RPMI7951 (cell line): ENCODE measurements at places on chromosomes 7 and 10.
A peak's percentile ranks its signal among the peaks of the same experiment; 100 is the strongest.

DNA sequence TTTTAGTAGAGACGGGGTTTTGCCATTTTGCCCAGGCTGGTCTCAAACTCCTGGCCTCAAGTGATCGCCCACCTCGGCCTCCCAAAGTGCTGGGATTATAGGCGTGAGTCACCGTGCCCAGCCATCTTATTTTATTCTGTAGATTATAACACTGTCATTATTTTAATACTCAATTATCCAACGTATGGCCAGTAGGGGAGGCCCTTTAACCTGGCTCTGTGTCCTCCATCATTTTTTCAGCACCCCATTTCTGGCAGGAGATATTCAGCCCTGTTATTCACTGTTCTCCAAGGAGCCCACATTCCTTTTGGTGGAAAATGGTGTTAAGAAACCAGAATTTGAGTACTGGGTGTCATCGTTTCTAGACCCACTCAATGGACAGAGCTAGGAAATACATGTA, 31.5 kb downstream of the PDSS1 start:
- no peak for DNase-seq

- DNase-seq = peak; percentile 24
Measured at GRCh38 chr7:131034166-131034881, 293.4 kb upstream of the MKLN1 start.

GRCh38 chr10:115944538-115944937, 328.5 kb downstream of the GFRA1 start:
- DNase-seq = no peak

DNA sequence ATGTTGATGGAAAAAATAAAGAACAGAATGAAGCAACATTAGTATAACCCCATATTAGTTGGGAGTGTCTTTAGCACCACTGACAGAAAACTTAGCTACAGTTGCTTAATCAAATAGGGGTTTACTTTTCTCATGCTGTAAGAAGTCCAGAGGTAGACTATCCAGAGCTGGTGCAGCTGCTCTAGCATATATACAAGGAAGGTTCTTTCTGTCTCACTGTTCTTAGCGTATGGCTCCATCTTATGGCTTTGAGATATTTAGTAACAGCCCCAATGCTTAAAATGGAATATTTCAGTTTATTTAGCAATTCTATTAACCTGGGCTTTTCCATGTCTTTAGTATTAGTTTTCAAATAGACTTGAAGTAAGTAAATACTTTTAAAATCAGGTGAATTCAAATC, 15.2 kb upstream of the WNT2 start:
- peak; percentile 21 for DNase-seq

GRCh38 chr7:156220701-156221100, 408.4 kb upstream of the SHH start:
- no peak for DNase-seq
